GM18507 (cell line): ENCODE measurements at places on chromosomes 11 and 22.

DNA sequence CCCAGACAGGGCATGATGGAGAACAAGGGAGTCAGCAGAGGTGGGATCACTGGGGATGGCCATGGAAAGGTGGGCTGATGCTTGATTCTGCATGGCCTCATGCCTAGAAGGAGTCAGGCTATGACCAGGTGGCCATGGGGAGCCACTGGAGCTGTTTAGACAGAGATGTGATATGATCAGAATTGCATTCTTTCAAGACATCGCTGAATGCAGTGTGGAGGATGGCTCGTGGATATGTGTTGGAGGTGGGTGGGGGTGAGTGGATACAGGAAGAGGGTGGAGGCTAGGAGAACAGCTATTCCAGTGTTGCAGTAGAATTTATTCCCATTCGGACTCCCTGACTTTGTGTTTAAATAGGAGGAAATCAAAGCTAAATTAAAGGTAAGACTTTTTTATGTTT, 841.1 kb downstream of the NTM start:
- DNase-seq: no peak

- DNase-seq: no peak
Observed at GRCh38 chr11:17407575-17407974, 19.1 kb upstream of the KCNJ11 start.

DNA sequence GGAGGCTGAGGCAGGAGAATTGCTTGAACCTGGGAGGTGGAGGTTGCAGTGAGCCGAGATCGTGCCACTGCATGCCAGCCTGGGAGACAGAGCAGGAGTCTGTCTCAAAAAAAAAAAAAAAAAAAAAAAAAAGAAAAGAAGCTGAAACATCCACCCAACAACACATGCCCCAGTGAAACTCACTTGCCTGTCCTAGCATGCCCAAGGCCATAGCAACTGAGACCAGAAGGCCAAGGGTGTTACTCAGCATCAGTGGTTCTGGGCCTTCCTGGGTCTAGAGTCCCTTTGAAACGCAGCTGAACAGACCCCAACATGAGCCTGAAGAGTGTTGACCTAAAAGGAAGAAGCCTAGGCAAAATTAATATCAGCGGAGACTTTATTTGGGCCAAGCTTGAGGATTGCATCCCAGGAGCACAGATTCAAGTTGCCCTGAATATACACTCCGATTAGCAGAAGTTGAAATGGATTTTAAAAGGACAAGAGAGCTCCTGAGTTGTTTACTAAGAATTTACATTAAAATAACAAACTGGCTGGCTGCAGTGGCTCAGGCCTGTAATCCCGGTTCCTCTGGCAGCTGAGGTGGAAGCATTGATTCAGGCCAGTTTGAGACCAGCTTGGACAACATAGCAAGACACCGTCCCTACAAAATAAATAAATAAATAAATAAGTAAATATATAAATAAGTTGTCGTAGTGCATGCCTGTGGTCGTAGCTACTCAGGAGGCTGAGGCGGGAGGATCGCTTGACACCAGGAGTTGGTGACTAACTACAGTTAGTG, 7.0 kb downstream of the PRDX5 start:
- DNase-seq: no peak

GRCh38 chr22:36365020-36365411, 22.8 kb downstream of the MYH9 start:
- no peak for DNase-seq

DNA sequence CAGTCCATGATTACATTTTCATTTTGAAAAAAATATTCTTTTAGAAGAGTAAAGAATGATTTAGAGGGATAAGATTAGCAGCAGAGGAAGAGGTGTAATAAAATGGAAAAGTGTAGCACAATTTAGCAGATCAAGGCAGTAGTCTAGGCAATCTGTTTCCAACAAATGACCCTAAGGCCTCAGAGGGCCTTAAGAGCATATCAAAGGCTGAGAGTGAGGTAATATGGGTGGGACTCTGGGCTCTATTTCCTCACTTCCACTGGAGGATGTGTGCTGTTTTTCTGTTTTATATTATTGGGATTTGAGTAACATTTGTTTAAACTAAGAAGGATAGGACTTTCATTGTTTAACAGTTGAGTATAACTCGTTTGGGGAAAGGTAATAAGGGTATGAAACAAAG, 28.8 kb downstream of the CCDC81 start:
- DNase-seq: no peak

DNA sequence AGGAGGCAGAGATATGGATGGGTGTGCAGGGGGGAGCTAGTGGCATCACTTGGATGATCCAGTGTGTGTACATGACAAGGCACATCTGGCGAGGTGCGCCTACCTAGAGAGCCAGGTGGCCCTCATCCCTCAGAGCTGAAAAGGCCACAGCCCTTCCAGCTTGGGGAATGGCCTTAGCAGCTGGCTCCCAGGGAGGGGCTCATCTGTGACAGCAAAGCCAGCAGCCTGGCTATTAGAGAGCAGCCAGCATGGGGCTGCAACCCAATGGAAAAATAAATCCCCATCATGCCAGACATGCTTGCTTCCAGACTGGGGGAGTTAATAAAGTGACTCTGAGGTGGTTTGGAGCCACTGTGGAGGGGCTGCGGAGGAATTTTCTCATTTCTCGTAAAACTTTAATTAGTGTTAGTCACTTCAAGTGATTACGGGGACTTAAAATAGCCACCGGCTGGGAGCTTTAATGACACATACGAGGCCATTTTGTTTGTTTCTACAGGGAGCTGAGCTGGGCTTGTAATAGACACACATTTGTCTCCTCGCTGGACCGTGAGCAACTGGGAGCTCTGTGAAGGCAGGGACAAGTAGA, 111.2 kb upstream of the ALX4 start:
- DNase-seq: no peak

- DNase-seq: no peak
Observed at GRCh38 chr11:47061429-47062178, 115.1 kb downstream of the ARFGAP2 start.

DNA sequence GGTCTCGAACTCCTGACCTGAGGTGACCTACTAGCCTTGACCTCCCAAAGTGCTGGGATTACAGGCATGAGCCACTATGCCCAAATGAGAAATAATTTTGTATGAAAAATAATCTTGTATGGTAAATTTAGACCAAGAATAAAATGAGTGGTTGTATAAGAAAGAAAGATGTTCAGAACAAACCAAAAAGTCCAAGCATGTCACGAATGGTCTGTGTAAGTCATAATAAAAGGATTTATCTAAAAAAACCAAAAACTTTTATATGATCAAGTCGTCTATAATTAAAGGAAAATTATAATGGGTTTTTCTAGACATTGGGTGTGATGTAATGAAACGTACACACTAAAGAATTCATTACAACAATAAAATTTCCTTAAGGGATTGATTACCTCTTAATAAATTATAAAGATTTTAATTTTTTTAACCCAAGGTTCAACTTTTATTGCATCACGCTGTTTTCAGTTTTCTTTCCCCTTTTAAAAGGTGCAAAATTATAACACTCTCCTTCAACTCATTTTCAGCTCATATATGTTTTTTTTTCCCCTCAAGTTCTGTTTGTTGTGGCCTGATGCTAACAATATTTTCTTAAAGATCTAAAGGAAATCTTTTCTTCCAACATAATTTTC, 8.9 kb upstream of the AQP11 start:
- DNase-seq: no peak

GRCh38 chr22:37674248-37674647, 1.2 kb upstream of the LGALS1 start:
- DNase-seq: no peak

DNA sequence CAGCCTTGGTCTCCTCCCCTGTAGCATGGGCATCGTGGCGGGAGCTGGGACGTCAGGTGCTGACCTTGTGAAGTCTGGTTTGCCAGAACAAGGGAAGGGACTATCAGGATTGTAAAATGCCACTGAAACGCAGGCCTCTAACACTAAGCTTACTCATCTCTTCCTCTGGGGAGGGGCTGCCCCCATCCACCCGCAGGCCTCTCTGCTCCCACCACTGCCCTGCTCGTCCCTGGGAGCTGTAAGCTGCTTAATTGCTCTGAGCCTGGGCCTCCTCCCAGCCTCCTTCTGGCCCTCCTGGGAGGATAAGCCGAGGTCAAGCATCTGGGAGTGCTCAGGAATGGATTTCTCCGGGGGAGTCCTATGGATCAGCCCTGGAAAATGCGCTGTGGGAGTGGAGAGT, 8.4 kb downstream of the SHISAL1 start:
- no peak for DNase-seq

DNA sequence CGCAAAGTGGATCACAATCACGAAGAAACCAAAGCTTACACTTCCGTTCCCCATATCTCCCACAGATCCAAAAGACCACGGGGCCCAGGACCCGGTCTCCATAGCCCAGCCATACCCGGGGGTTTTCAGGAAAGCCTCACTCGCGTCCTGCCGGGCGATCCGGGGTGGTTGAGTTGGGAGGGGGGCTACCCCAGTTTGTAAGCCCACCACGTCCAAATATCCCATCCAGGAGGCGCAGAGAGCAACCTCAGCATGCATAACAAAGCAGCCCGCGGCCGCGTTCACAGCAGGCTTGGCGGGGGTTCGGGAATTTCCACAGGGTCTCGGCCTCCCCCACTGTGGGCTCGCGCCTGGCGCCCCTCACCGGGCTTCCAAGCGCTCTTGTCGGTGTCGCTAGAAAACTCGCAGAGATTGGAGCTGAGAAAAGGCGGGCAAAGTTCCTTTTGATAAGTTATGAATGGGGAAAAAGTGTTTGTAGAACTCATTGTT, 9.5 kb downstream of the SDF2L1 start:
- no peak for DNase-seq

- DNase-seq: no peak
Observed at GRCh38 chr11:75413864-75414263, 14.5 kb downstream of the RPS3 start.

DNA sequence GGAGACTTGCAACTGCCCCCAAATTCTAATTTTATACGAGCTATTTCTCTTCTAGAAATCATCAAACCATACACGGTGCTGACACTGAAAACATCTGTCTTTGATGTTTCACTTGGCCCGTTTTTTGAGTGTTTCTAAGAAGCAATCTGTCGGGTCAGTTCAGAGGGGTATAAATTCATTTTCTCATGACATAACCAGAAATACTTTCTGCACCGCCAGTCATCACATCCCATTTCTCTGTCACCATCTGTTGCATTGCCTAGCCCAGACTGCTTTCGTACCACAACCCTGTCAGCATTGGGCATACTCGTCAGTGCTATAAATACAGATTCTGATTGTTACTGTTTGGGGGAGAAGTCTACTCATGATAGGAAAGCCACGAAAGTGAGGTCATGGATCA, 63.1 kb upstream of the CCDC90B start:
- DNase-seq: no peak

DNA sequence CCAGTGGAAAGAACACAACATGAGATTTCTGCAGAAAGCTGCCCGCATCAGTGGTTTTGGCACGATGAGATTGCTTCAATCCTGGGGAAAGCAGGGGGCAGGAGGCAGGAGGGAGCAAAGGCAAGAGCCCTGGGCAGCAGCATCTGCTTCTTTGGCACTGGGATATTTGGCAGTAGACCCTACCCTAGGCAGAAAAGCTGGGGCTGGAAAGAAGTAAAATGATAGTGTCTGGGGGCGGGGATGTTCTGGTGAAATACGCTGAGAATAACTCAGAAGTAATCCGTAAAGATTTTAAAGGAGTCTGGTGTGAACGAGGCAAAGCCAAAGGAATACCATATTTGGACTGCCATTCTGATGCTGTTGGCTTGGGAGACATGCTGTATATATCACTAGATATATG, 62.0 kb downstream of the FAM76B start:
- DNase-seq: no peak

DNA sequence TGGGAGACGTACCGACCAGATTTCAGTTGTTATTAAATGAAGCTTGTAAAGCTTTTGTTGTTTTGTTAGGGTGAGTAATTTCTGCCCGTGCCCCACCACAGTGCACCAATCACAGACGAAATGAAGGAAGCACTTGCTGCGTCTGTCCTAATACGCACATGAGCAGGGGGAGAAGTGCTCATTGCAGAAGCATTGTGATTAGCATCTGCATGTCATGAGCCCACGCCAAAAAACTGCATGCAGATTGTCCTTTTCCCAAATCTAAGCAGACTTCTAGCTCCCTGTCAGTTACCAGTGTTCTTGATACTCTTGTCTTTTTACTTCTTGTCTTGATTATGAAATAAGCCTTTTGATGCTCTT, 15.5 kb downstream of the RBX1 start:
- DNase-seq: no peak

GRCh38 chr11:1631066-1631568, 1.5 kb downstream of the KRTAP5-5 start:
- no peak for DNase-seq

DNA sequence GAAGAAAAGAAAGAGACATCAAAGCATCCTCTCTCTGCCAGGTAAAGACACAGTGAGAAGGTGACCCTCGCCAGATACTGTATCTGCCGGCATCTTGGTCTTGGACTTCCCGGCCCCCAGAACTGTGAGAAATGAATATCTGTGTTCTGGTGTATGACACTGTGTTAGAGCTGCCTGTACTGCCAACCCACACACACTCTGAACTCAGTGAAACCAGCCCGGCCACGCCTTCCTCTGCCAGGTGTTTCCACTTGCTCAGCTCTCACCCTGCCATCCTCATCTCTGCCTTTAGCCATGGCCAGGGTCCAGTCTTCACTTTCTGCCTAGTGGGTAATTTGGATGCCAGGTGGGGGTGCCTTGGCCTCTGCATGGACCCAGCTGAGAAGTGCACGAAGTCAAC, 24.0 kb downstream of the CBX7 start:
- no peak for DNase-seq

DNA sequence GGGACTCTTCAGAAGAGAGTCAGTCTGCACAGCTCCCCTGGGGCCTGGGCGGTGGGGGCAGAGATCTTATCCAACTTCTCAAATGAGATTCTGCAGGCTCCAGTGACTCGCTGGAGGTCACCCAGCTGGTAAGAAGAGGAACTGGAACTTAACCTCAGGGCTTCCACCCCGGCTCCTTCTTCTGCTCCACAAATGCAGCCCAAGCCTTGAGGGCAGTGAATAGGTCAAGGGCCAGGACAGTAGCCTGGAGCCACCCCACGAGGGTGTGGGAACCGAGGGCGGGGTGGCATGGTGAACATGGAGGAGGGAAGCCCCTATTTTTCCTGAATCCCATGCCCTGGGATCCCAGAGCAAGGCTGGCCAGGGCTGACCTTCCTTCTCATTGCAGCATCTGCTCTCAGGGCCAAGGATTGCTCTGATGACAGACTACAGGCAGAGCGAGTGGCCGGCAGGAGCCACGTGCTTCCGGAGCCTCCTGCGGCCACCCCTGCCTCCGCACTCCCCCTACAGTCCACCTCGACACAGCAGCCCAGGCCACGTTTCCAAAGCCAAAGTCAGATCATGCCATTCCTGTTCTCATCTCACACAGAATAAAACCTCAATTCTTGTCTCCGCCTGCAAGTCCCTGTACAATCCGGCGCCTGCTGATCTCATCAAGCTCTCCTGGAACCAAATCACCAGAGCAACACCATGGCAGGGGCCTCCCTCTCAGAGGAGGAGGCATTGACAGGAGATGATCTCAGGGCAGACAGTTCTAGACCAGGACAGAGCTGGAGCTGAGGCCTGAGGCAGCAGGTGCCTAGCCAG, 21.1 kb upstream of the UPK3A start:
- DNase-seq: no peak

- DNase-seq: no peak
Observed at GRCh38 chr22:37918580-37919270, 12.6 kb downstream of the MICALL1 start.

GRCh38 chr11:78748918-78749690, 174.4 kb upstream of the NARS2 start:
- no peak for DNase-seq
